ENCODE measurements at places on chromosomes 7 and 10. TPM values are rescaled to one million over a fixed set of nuclear protein-coding genes. Genes with fewer than 3 reads are reported as not detected.
A peak's percentile ranks its signal among the peaks of the same experiment; 100 is the strongest.

- peak; percentile 83 for DNase-seq
Measured at GRCh38 chr10:95246582-95247051, 44.2 kb downstream of the PDLIM1 start.

DNA sequence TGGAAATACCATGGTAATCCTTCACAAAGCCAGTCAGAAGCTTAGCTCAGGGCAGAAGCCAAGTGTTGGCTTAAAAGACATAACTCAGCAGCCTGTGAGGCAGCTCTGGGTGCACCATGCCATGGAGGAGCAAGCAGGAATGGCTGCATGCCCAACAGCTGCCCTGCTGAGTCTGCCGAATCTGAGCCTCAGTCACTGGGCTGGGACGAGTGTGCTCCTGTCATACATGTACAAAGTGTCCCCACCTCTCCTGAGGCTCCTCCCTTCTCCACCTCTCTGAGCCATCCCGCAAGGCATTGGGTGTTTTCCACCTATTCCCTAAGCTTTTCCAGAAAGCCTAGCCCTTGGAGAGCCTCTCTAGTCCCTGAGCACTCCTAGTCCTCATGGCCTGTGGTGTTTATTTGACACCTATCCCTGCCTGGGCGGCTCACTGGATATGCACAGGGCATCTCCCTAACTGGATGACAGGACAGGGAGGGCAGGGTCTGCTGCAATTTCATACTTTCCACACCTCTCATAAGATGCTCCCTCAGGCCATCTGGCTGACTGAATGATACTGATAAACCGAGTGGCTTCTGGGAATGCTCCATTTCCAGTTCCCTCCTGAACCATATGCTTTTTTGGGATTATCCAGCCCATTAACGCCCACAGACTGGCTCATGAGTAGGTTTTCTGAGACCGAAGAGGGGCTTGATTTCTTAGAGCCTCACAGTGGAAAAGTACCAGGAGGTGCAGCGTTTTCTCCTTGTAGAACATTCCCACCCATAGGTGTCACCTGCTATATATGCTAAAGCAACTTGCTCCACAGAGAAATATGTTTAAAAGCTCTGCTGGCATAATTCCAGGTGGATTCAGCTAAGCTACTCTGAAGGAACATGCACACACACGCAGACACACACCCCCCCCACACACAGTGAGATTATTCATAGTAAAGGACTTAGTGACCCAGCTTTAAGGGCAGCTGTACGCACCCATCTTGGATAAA, 199.3 kb downstream of the SNX10 start:
- no peak for DNase-seq

GRCh38 chr10:103055105-103055504, 137.0 kb downstream of the CNNM2 start:
- no peak for DNase-seq

- no peak for DNase-seq
Measured at GRCh38 chr7:16794986-16795385, 9.8 kb downstream of the AGR2 start.

Gene SRGN
- total RNA-seq: not detected

DNA sequence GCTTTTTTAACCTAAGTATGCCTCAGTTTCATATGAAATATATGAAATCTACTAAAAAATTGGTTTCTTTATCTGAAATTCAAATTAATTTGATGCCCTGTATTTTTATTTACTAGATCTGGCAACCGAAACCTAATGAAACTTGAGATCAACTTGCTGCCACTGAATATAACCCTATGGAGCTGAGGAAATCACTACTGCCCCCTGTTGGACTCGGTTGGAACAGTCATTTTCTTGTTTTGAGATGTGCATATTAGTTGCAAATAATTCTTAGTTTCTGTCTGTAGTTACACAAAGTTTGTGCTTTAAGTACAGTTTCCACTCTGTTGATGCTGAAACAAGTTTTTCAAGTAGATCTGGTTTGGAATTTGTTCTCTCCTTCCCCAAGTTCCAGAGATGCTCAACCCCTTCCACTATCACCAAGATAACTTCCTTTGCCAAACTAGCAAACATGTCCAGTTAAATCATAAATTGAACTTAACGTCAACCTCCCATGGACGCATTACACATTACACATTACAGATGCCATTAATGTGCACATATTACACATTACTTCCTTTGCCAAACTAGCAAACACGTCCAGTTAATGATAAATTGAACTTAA, 22.2 kb upstream of the EXOC4 start:
- DNase-seq: peak; percentile 51

Gene THSD7A
- 211 TPM for total RNA-seq

Gene IGFBP3
- 0.17 TPM for total RNA-seq

GRCh38 chr10:54905578-54906192, 104.7 kb upstream of the PCDH15 start:
- DNase-seq: no peak

- no peak for DNase-seq
Measured at GRCh38 chr7:295155-296154, 5.5 kb downstream of the FOXL3 start.

DNA sequence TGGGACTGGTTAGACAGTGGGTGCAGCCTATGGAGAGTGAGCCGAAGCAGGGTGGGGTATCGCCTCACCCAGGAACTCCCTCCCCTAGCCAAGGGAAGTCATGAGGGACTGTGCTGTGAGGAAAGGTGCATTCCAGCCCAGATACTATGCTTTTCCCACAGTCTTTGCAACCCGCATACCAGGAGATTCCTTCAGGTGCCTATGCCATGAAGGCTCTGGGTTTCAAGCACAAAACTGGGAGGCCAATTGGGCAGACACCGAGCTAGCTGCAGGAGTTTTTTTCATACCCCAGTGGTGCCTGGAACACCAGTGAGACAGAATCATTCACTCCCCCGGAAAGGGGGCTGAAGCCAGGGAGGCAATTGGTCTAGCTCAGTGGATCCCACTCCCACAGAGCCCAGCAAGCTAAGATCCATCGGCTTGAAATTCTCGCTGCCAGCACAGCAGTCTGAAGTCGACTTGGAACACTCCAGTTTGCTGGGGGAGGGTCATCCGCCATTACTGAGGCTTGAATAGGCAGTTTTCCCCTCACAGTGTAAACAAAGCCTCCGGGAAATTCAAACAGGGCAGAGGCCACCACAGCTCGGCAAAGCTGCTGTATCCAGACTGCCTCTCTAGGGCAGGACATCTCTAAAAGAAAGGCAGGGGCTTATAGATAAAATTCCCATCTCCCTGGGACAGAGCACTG, 141.4 kb downstream of the TFEC start:
- DNase-seq: no peak

GRCh38 chr10:110527731-110528171, 30.0 kb downstream of the DUSP5 start:
- no peak for DNase-seq
